ENCODE measurements at places on chromosomes 4 and X. TPM values are rescaled to one million over a fixed set of nuclear protein-coding genes. Genes with fewer than 3 reads are reported as not detected.

The ADGRG2 gene
- 7.8 TPM for total RNA-seq

- DNase-seq: no peak
Measured at GRCh38 chr4:151887031-151887815, 126.4 kb upstream of the GATB start.

- DNase-seq: no peak
Measured at GRCh38 chr4:159278399-159278798, 175.5 kb downstream of the RAPGEF2 start.

DNA sequence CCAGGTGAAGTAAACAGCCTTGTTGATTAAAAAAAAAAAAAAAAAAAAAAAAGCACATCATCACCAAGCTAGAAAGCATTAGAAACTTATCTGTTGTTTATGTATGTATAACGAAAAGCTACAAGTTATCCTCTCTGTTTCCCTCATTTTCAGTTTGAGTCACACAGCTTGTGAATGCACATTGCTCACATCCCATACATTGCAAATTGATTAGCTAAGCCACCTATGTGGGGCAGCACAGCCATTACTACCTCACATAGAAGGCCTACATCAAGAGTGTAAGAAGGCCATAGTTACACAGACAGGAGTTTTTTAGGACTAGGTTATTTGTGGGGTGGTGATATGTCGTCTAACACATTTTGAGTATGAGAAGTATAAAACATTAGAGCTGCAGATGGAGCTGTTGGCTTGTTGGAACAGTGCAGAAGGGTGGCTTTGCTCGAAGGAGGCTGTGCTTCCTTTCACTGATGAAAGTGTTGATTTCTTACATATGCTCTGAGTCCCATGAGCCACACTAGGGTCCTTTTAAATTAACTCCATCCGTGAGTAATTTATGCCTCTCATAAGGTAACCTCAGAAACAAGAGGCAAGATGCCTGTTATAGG is 431.6 kb downstream of the GABRG1 start:
- no peak for DNase-seq

DNA sequence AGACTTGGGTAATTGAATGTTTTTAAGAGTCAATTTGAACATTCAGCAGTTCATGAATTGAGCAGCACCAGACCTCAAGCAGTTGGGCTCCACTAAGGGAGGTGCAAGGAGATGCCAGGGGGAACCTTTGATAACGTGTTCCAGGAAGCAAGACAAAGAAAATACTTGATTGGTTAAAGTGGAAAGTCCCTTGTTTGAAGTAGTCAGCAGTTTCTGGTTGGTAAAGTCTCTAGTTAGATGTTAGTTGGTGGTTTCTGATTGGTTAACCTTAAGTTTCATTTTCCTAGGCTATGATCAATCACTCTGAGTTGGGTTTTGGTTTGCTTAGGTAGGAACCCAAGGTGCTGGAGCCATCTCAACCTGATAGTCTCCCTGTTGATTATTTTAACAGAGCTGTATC is 4.0 kb downstream of the HERC6 start:
- DNase-seq: no peak

DNA sequence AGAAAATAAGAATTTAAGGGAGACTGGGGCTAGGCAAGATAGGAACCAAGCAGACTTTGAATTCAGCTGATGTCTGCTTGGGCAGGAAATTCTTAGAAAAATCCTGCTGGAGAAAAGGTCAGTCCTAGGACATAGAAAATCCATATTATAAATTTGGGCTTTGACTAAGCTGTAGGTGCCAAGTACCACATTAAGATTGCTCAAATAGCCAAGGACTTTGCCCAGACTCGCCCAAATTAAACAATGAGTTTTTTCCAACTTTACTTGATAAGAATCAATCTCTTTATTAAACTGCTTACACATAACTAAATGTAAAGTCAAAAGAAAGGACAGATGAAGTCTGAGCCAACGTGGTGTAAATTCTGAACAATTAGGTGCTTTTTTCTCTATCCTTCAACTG is 95.4 kb downstream of the FUNDC1 start:
- DNase-seq: no peak

DNA sequence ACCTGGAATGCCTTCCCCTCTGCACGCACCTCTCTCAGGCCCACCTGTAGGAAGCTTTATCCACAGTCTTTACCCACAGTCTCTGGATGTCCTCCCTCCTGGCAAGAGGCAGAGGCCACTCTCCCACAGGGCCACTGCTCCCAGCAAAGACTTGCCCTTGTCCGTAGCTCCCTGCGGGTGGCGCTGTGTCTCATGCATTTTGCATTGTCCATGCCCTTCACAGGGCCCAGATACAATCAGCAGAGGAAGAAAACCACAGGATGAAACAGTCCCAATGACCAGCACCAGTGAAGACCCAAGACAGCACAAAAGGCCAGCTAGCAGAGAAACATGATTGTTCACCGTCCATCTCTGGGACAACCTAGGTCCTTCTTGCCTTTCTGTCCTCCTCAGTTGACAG is 2.1 kb upstream of the NSG1 start:
- peak; percentile 88 for DNase-seq

DNA sequence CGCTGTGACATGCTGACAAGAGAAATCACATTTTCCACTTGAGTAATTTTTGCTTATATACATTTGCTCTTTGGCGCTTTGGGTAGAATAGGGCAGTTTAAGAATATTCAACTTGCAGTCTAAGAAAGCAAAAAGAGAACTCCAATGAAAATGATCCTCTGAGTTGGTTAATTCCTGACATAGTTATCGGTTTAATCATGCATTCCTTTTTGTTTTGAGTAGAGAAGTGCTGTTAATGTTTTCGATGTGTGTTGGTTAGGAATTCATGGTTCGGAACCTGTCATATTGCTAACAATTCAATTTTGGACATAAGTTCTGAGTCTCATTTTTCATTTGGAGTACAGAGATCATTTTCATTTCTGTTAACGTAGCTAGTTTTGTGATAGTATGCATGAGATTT is 700.6 kb upstream of the PITX2 start:
- no peak for DNase-seq

DNA sequence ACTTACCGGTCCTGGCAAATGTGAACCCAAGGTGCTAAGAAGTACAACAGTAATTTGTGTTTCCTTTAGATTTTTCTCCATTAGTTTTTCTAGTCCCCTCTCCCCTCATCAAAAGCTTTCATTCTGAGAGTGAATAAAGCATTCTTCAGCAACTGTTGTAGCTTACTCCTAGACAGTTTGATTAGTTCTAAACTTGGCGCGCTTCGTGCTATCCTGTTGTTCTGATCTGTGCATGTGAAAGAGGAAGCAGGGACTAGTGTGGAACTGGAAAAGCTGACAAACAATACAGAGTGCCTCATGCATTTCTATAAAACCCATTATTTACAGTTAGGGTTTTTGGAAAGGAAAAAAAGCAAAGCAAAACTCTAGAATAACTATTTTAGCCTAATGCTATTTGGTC is 556.9 kb upstream of the SLIT2 start:
- DNase-seq: no peak
